A549 (cell line): ENCODE measurements at places on chromosomes 7 and 10.

DNA sequence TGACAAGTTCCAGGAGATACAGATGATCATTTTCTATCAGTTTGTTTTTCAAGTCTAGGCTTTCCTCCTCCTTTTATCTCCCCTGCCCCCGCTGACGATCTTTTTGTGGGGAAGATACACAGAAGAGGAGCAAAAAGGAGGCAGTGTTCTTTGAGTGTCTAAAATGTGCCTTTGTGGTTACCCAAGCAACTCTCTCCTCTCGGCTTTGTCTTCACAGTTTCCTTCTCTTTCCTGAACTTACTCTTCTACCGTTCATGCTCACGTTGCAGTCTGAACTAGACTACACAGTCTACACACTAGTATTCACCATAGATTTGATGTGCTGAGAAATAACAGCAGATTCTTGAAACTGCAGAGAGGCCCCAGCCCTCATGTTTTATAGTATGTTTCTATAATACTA is 23.6 kb downstream of the CEP41 start:
- no peak for DNase-seq

- DNase-seq = no peak
These were observed 39.1 kb upstream of the FGL2 start for GRCh38 chr7:77238703-77239136.

- DNase-seq = no peak
These were observed 168.0 kb upstream of the ZNF32 start for GRCh38 chr10:43816351-43817321.

GRCh38 chr7:50047716-50048115 is 45.3 kb downstream of the ZPBP start:
- DNase-seq = no peak

GRCh38 chr10:14500172-14500765 is 169.5 kb upstream of the FRMD4A start:
- no peak for DNase-seq
